H1 (cell line): ENCODE measurements at places on chromosomes 4 and X. TPM values are rescaled to one million over a fixed set of nuclear protein-coding genes. Genes with fewer than 3 reads are reported as not detected.

DNA sequence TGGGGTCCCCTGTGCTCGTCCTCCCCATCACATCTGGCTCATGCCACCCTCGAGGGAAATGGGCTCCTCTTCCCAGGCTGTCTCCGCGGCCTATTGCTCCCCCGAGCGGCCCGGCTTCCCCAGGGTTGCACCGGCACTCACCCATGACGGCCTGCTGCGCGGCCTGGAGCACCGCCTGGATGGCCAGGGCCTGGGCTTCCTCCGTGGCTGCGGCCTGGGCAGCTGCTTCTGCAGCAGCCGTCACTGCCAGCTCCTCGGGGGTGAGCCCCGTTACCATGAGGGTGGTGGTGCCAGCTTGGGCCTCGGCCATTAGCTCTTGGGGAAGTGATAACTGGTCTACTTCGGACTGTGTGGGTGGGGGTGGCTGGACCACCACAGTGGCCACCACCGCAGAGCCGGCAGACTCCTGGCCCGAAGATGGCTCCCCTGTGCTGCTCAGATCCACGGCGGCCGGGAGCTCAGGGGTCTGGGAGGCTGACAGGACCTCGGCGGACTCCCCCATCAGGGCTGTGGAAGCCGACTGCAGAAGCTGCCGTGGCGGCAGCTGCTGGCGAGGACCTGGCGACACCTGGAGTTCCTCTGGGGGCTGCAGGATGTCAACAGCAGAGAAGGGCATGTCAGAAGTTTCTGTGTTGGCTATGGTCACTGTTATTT is 8.1 kb upstream of the RENBP start:
- DNase-seq, result no peak

- no peak for DNase-seq
Observed at GRCh38 chr4:116953947-116954346, 131.4 kb downstream of the TRAM1L1 start.

- DNase-seq, result no peak
Observed at GRCh38 chr4:113827285-113827684, 65.7 kb upstream of the CAMK2D start.

UGT2B10 gene
- total RNA-seq, result not detected in 2 replicates

GRCh38 chrX:39456894-39457604 is 640.7 kb downstream of the BCOR start:
- DNase-seq, result no peak

DNA sequence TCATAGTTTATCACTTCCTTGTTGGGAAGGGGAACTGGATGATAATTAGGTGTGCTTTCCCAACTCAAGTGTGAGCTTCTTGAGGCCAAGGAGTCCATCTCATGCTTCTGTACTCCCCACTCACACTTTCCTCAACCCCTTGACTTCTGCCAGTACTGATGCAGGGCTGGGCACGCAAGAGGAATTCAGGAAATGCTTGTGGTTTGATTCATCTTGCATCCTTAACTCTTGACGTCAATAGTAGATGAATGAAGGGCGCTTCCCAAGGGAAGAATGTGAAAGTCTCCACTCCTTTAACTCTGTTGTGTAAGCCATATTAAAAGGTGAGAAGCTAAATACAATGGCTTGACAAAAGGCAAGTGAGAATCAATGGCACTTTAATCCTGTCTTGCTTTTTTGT is 101.8 kb downstream of the AGTR2 start:
- no peak for DNase-seq

DNA sequence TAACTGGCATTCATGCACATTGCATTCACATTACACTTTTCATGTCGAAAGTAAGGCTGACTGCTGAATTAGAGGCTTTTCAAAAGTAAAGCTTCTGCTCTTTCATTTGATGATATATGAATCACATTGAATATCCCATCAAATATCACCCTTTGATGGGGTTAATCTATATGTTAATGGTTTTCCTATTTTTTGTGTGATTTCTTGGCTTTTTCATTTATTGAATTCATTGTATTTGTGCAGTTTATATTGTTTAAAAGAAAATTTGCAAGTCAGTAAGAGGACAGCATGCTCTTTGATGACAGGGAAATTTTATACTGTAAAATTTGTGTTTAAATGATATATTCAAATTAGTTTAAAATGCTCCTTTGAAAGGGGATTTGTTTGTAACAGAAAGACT is 344.1 kb downstream of the PCDH10 start:
- DNase-seq, result no peak

GRCh38 chr4:141058591-141059512 is 74.4 kb downstream of the RNF150 start:
- DNase-seq, result no peak

DNA sequence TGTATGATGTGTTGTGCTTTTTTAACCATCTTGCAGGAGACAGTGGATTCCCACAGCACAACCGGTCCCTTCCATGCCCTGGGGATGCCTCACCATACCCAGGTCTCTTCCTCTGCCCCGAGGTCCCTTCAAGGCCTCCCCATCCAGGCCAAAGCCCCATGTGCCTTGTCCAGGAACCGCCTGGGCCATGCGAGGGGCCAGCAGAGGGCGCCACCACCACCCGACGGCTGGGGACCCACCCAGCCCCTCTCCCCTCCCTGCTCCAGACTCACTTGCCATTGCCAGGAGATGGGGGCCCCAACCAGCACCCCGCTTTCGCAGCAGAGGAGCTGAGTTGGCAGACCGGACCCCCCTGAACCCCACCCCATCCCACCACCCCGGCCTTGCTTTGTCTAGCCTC is 485.5 kb downstream of the TRAM1L1 start:
- peak; percentile 87 for DNase-seq

DNA sequence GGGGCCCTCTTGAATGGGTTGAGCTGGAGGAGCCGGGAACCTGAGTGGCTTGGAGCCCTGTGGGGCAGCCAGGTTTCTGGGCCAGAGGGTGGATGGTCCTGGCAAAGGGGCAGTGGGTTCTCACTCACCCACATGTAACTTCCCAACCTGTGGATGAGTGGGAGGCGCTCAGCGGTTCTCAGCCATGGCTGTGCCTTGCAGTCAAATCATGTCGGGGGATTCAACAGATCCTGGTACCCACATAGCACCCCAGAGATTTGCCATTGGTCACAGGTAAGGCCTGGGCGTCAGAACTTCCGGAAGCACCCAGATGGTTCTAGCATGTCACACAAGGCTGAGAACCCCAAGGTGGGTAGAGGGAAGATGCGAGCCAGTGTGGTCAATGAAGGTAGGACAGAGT is 21.9 kb upstream of the CLCN4 start:
- no peak for DNase-seq

KDR gene
- total RNA-seq, result 98.1 and 106 TPM in 2 replicates

DNA sequence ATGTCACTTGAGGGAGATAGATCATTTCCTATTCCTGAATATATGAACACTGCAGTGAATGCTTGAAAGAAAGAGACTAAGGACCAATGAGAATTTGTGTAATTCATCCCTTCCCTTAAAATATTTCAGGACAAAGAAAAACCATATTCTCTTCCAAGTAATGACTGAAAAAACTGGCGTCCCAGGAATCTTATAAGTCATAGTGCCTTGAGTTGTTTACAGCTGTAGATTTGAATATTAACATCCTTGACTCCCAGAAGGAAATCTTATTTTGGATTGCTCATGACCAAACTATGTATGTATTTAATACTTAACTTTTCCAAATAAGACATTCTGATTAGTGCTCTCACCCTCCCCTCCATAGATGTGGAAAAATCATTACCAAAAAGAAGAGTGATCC is 55.5 kb downstream of the CLDN22 start:
- DNase-seq, result no peak

DNA sequence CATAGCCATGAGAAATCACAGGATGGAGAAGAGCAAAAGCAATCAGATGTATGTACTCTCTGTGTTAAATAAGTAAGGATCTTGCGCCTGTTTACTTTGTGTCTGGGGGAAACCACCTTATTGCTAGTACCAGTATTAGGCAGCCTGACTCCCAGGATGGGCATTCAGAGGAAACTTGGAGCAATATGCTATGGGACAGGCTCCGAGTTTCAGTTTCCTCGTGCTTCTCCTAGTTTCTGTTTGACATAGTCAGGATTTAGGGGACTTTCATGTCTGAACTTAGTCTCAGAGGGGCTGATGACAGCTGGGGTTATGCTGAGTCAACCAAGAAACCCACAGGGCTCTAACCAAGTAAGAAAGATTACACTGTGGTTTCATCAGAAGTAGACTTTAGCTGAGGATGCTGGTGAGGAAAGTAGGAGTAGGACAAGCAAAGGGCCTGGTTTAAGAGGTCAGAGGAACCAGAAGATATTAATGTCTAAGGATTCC is 13.5 kb downstream of the NSUN7 start:
- no peak for DNase-seq

SLITRK4 gene
- 8.1 and 8.2 TPM in 2 replicates for total RNA-seq
